Head of caudate nucleus (tissue), 42 donors: ENCODE measurements at places on chromosomes 3 and 15.

- DNase-seq, result no peak
These were observed 79.6 kb downstream of the SOX2 start for GRCh38 chr3:181791056-181791955.

DNA sequence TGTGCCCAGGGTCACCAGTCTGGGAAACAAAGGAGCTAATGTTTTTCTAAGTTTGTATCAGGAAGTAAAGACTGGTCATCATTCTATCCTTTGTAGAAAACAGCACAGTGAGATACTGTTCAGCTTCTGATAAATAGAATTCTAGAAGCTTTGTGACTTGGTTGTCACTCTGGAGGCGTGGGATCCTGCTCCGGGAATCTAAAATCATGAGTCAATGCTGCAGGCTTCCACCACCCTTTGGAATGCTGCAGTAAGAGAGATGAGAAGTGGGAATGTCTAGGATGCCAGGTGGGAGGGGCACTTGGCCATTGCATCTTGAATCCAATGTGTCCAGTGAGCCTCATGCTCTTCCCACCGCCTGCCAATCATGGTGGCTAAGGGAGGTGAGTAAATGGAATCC, 40.9 kb downstream of the SAMMSON start:
- peak; percentile 72 for DNase-seq

DNA sequence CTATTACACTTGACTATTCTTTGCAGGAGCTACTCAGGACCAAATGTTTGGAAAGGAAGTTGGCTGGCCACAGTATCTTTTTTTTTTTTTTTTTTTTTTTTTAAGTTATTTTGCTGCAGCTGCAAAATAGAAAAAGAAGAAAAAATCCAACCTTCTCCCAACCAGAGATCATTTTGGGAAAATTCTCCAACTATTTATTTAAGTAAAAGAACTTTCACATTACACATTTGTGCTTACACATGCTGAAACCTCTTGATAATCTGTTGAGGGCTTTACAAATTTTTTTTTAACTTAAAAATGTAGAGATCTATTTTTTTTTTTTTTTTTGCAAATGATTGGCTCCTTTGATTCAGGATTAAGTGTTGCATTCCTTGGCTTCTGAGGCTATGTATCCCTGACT, 148.0 kb downstream of the POLR2M start:
- DNase-seq, result no peak

DNA sequence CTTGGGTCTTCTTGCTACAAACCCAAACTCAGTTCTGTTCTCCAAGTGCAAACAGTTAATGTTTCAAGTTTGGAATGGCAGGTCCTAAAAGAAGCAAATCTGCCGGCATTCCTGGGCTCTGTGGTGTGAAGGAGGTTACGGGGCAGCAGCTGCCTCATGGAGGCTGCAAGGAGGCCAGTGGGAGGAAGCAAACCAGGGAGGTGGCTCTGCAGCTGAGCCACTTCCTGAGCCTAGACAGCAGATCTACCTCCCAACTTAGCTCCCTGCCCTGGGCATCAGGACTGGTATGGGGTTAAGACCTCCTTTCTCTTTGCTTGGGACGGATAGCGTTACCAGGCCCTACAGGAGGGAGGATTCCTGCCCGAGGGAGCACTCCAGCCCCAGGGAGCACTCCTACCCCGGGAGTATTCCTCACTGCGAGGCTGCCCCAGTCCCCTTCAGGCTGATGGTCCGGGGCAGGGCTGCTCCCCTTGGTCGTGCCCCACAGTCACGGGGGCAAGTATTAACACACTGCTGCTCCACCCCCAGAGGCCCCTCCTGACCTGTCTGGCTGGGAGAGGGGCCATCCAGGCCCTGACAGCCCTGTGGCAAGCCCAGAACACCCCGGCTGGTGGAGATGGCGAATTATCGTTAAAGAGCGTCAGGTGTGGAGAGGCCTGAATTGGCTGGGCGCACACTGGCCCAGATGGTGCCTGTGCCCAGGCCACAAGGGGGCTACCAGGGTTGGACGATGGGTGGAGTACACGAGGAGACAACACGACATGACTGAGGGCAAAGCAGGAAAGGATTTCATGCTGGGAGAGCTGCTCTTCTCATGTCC, 129.9 kb downstream of the ATP10A start:
- no peak for DNase-seq

GRCh38 chr3:150393745-150394144, 14.4 kb upstream of the TSC22D2 start:
- DNase-seq, result no peak

DNA sequence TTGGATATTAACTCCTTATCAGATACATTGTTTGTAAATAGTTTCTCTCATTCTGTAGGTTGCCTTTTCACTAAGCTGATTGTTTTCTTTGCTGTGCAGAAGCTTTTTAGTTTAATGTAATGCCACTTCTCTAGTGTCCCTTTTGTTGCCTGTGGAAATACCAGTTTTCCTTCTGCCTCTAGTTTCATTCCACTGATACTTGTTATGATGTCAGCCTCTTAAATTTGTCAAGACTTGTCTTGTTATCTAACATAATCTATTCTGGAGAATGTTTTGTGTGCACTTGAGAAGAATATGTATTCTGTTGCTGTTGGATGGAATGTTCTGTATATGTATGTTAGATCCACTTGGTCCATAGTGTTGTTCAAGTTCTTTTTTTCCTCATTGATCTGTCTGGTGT, 18.0 kb upstream of the CEP152 start:
- no peak for DNase-seq

DNA sequence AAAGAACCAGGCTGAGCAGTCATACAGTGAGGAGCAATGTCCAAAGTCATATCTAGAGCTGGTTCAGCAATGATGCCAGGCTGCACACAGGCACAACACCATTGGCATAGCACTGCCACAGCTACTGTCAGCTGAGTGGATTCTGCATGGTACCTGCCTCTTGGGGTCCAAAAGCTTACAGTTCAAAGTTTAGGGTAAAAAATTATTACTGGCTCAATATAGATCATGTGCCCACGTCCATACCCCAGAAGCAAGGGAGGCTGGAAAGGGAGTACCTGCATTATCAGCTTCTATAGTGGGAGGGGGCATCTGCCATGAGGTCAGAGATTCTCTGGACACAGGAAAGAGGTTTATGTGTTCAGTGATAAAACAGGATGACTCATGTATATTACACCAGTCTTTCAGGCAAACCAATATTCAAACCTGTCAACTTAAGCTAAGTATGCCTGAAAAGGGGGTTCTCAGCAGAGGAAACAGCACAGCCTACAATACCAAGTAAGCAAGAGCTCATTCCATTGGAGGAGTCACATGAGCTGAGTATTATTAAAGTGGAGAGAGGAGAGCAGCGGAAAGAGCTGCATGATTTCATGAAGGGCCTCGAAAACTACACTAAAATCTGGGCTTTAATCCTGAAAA, 99.0 kb downstream of the ANO10 start:
- no peak for DNase-seq

DNA sequence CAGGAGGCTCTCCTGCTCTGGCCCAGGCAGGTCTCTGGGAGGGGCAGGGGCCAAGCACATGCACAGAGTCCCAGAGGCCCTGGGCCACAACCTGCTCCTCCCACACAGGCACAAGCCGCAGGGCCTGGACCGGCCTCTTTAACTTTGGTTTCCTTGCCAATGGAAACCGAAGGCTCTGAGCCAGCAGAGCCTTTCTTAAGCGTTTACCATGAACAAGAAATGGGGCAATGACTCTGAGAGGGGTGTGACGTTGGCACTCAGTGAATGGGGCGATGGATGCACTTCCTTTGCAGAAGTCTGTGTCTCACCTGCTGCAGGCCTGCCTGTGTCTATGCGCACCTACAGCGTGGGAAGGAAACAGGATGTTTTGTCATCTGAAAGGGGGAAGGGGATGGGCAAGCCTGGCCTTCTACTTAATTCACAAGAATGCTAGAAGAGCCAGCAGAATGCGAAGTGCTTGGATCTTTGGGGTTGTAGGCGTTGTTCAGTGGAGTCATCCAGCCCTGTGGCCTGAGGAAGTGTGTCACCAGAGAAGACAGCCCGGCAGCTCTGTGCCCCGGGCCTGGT, 41.8 kb downstream of the IFT122 start:
- DNase-seq, result no peak

GRCh38 chr3:127459891-127460290, 130.6 kb downstream of the TPRA1 start:
- no peak for DNase-seq

GRCh38 chr3:51773529-51774056, 5.4 kb downstream of the IQCF6 start:
- DNase-seq, result no peak

DNA sequence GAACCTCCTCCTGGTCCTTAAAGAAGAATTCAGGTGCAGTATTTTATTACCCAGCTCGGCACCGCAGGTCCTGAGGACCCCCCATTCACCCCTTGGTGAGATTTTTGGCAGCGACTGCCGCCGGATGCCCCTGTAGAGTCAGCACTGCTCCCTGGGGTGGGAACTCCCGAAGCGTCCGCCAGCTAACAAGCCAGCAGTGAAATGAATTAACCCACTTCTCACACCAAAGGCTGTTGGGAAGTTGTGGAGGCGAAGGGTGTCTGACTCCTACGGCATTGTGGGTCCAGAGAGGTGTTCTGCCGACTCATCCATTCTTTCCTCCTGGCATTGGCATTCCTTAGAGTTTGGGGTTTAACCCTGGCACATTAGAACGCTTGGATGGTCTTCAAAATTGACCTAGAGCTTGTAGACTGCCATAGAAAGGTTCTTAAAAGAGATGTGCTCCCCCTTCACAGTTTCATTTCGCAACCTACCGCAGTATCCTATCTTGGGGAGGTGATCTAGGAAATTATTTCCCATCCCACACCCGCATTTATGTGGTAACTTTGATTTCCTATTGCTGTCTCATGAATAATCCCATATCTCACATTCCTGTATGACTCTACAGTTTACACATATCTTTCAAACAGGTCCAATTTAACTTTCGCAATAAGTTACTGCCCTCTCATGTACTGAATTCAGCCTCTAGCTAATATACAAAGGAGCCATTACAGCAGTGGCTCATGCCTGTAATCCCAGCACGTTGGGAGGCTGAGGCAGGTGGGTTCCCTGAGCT, 879 bp upstream of the EIF5A2 start:
- DNase-seq, result no peak

DNA sequence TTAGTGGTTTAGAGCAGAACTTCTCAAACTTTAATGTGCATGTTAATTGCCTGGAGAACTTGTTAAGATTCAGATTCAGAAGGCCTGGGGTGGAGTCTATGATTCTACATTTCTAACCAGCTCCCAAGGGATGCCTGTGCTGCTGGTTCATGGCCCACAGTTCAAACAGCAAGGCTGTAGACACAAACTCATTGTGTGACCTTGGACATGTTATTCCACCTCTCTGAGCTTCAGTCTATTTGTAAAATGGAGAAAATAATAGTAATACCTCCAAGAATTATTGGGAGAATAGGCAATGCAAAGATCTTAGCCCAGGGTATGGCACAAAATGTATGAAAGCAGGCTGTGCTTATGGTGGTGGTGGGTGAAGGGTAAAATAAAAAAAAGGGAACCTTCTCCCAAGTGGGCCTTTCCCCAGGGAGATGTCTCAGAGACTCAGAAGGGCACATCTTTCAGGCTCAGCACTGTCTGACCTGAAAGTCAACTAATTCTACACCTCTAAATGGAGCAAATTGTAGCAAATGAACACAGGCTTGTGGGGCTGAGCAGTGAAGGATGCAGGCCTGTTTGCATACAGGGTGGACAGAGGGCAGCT, 176.0 kb upstream of the TRIM42 start:
- DNase-seq, result no peak

DNA sequence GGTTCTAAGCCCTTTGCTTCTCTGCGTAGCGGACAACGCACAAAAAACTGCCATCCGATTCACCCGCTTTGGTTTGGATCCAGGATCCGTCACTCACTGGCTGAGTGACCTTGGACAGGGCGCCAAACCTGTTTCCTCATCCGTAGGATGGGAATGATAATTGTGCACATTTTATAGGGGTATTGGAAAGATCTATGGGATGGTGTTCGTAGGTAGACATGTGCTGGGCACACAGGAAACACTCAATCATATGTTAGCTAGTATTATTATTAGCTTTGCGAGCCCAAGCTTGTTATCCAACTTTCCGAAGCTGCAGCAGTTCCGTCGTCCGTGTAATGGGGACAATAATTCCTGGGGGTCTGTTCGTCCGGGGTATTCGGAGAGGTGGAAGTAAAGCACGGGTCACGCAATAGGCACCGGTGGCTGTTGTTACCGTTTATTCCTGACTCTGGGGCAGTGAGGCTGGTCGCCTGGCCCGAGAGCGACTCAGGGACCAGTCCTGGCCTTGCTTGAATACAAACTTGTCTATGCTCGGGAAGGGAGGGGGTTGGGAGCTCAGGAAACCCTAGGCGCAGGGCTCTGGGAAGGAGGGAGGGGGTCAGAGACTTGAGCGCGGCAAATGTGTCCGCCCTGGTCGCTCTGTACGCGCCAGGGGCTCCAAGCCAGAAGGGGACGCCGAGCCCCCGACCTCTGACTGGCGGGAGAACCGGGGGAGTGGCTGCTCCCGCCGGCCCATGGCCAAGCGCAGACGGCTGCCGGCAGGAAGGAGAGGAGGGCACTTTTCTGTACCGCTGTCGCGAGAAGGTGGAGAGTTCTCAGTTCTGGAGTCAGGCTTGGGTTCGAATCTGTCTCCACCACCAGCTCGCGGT, 1.3 kb downstream of the SPSB4 start:
- DNase-seq, result no peak

DNA sequence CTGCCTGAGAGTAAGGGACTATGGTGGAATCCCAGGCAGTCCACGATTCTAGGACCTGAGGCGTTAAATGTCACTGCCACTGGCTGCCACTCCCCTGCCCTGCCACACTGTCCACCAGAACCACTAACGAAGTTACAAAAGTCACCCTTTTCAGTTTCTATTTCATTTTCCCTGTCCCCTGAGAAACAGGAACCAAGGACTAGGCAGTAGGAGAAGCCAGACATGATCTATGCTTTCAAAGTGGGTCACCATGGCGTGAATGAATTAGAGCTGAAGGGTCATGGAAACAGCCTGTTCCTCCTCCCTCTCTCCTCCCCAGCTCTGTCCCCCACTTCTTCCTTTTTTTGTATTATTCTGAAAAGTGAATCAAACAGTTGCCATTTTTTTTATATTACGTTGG, 9.1 kb upstream of the ADPRH start:
- no peak for DNase-seq

GRCh38 chr15:87662575-87662974, 594.0 kb downstream of the NTRK3 start:
- no peak for DNase-seq

DNA sequence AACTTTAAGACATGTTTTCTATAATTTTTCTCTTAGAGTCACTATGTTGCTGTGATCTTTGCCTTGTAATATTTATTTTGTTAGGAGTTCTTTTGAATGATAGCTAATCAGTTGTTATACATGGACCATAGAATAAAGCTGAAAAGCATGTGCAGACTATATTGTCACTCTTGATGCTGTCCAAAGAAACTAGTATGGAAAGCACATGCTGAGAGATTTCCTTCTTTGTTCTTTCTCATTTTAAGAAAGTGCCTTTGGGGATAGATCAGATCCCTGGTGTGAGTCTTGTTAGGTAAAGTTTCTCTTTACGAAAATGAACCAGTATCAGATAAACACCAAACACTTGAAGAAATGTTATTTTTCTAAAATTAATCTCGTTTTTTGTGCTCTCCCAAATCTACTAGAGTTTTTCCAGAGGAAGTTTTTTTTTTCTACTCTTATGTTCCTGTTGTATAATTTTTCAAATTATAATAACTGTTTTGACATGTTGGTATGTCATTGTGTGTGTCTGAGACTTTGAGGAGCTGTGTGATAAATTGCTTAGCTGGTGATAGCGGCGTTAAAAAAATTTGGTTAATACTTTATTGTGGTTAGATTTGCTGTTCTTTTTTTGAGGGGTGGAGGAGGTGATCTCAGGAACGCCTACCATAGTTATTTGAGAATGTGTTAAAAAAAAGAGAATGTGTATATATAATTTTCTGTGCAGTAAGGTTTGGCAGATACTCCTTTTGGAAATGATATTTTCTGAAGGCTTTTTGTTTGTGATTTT, 2.2 kb downstream of the PIAS1 start:
- no peak for DNase-seq

GRCh38 chr15:43513550-43513949, 3.9 kb upstream of the MAP1A start:
- DNase-seq, result no peak
